ENCODE measurements at places on chromosomes 5 and 9. TPM values are rescaled to one million over a fixed set of nuclear protein-coding genes. Genes with fewer than 3 reads are reported as not detected.

RFESD gene
- total RNA-seq, result 1.7 TPM

PNPLA7 gene
- total RNA-seq, result 1.1 TPM

AP3S1 gene
- 63.6 TPM for total RNA-seq

ASPN gene
- 2.0 TPM for total RNA-seq

PPP2CA gene
- total RNA-seq, result 43.4 TPM

C9orf50 gene
- 0.18 TPM for total RNA-seq

LAMC3 gene
- 0.28 TPM for total RNA-seq

CCDC112 gene
- total RNA-seq, result 4.1 TPM

HAVCR2 gene
- total RNA-seq, result 0.09 TPM

ANKRA2 gene
- total RNA-seq, result 15.3 TPM

SPINK4 gene
- 0.74 TPM for total RNA-seq

Measured in smooth muscle cell of bladder (primary cell).